Stomach (tissue), 19 donors: ENCODE measurements at places on chromosomes 2 and 18. TPM values are rescaled to one million over a fixed set of nuclear protein-coding genes. Genes with fewer than 3 reads are reported as not detected.
A peak's percentile ranks its signal among the peaks of the same experiment; 100 is the strongest.

The CPO gene
- not detected for total RNA-seq

The GPAT2 gene
- total RNA-seq, result 2.6 TPM

The AQP12A gene
- not detected for total RNA-seq

The ZNF514 gene
- total RNA-seq, result 37.5 TPM

The SLC16A14 gene
- total RNA-seq, result not detected

The ANKAR gene
- 2.0 TPM for total RNA-seq

The ZC3H6 gene
- total RNA-seq, result 4.1 TPM

The ACTG2 gene
- 1,470 TPM for total RNA-seq

The CGREF1 gene
- not detected for total RNA-seq

The SCN9A gene
- 0.45 TPM for total RNA-seq

DNA sequence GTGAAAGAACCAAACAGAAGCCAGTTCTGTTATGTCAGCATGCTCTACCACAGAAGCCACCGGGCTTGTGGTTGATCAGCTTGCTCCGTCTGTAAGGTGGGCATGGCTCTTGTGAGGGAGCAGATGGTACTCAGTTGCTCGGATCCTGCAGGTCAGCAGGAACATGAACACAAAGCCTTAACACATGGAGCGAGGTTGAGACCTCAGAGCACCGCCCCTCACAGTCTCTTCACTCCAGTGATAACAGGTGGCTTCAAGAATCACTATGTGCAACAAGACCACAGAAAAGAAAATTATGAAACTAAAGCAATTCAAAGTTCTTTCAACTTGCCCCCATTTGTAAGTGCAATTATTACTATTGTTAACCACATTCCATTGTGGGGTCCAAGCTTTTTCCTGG is 72.1 kb downstream of the OSBPL6 start:
- H3K27ac ChIP-seq, result no peak overlapping the region
- no peaks in the 10 kb centered on the region for H3K27me3 ChIP-seq
- no peaks in the 10 kb centered on the region for H3K36me3 ChIP-seq
- no peak overlapping the region for H3K4me3 ChIP-seq

- no peaks in the 10 kb centered on the region for H3K36me3 ChIP-seq
- no peak overlapping the region for H3K4me3 ChIP-seq
- no peaks in the 10 kb centered on the region for H3K27me3 ChIP-seq
- H3K27ac ChIP-seq, result no peak overlapping the region
- no peaks in the 10 kb centered on the region for H3K4me1 ChIP-seq
Observed at GRCh38 chr2:238504181-238504931, 77.6 kb downstream of the ASB1 start.

DNA sequence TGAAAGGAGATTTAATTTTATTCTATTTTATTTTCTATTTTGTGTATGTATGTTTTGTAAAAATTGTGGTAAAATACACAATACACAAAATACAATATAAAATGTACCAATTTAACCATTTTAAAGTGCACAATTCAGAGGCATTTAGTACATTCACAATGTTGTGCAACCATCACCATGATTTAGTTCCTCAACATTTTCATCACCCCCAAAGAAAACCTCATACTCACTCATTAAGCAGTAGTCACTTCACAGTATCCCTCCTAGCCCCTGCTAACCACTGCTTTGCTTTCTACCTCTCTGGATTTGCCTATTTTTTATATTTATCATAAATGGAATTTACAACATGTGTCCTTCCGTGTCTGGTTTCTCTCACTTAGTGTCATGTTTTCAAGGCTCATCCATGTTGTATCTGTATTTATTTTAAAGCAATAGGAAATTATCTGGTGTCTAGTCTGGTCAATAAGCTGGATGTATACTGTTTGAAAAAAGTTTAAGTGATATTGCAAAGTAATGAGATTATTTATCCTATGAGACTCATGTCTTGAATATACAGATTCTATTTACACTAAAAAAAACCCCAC is 77.9 kb upstream of the GLS start:
- no peak for DNase-seq
- no peak overlapping the region for H3K27ac ChIP-seq
- H3K27me3 ChIP-seq, result no peaks in the 10 kb centered on the region

DNA sequence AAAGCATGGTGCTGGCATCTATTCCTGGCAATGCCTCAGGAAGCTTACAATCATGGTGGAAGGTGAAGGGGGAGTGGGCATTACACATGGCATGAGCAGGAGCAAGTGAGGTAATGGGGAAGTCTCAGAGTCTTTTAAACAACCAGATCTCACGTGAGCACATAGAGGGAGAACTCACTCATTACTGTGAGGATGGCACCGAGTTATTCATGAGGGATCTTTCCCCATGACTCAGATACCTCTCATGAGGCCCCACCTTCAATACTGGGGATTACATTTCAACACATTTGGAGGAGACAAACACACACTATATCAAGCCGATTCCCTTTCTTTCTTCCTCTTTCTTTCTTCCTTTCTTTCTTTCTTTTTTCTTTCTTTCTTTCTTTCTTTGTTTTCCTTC is 47.9 kb upstream of the FANCL start:
- no peak overlapping the region for H3K4me3 ChIP-seq
- no peak overlapping the region for H3K27ac ChIP-seq
- H3K4me1 ChIP-seq, result no peaks in the 10 kb centered on the region
- no peaks in the 10 kb centered on the region for H3K36me3 ChIP-seq
- no peaks in the 10 kb centered on the region for H3K27me3 ChIP-seq

- H3K27ac ChIP-seq, result peak overlapping the region; percentile 71
- H3K4me1 ChIP-seq, result peaks cover 34% of the 10 kb centered on the region
- peak; percentile 66 for DNase-seq
- no peaks in the 10 kb centered on the region for H3K36me3 ChIP-seq
Observed at GRCh38 chr18:2847317-2848246, 776 bp downstream of the EMILIN2 start.

- H3K36me3 ChIP-seq, result no peaks in the 10 kb centered on the region
- H3K27me3 ChIP-seq, result no peaks in the 10 kb centered on the region
- no peak overlapping the region for H3K27ac ChIP-seq
- no peaks in the 10 kb centered on the region for H3K4me1 ChIP-seq
Observed at GRCh38 chr2:202690321-202690900, 55.6 kb downstream of the FAM117B start.

DNA sequence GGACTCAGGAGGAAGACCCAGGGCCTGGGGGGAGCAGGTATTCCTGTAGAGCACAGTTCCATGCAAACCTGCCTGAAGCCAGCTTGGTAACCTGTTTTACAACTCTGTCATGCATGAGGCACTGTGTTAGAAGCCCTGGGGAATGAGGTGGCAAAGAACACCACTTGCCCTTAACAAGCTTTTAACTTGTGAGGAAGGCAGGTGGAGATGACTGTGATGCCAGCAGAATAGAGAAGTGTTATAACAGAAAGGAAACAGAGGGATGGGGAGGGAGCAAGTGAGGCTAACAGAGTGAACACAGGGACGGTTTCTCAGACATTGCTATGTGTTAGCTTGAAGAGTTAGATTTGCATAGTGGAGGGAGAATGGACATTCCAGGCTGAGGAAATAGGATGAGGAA is 11.5 kb upstream of the IL1A start:
- no peaks in the 10 kb centered on the region for H3K27me3 ChIP-seq
- H3K4me3 ChIP-seq, result no peak overlapping the region
- no peaks in the 10 kb centered on the region for H3K36me3 ChIP-seq
- no peak overlapping the region for H3K27ac ChIP-seq

DNA sequence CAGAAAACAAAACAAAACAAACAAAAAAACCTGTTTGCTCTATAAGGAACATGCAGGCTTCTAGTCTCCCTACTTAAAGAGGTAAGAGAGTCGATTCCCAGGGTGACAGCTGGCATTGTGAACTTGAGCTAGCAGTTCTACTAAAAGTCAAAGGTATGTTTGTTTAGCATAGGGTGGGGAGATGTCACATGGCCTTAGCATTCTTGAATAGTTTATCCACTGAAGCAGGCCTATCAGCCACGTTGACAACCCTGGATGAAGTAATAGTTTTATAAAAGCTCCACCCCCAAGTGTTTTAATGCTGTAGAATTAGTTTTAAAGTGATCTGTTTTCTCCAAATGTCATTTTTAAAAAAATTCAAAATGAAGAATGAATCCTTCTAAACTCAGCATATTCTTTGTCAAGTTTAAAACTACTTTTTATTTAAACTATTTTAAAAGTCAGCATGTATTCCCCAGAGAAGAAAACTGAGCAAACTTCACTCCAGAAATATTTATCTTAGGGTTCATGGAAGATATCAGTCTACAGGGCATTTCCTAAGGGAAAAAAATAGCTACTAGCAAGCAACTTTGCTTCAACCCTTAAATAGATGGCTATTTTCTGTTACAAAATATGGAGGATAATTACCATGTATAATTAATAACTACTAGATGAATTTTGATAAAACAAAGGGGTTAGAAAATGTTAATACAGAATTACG is 1.7 kb downstream of the MYOM1 start:
- no peak overlapping the region for H3K4me3 ChIP-seq
- DNase-seq, result peak; percentile 41
- H3K27ac ChIP-seq, result peak overlapping the region; percentile 78

DNA sequence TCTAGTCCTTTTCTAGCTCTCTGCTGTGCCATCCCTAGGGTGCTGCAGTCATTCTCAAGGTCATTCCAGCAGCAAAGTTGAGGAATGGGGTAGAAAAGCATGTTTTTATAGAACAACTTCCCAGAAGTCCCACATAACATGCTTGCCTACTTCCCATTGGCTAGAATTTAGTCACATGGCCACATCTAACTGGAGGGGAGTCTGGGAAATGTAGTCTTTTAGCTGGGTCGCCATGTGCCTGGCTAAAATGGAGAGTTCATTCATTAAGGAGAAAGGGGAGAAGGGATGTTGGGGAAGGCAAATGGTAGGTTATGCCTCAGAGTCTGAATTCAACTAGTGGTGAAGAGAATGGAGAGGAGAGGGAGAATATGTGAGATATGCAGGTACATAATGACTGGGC is 85.7 kb downstream of the SLC4A3 start:
- no peak for DNase-seq
- no peaks in the 10 kb centered on the region for H3K27me3 ChIP-seq
- no peak overlapping the region for H3K4me3 ChIP-seq
- H3K4me1 ChIP-seq, result peaks cover 8% of the 10 kb centered on the region
- H3K36me3 ChIP-seq, result no peaks in the 10 kb centered on the region

DNA sequence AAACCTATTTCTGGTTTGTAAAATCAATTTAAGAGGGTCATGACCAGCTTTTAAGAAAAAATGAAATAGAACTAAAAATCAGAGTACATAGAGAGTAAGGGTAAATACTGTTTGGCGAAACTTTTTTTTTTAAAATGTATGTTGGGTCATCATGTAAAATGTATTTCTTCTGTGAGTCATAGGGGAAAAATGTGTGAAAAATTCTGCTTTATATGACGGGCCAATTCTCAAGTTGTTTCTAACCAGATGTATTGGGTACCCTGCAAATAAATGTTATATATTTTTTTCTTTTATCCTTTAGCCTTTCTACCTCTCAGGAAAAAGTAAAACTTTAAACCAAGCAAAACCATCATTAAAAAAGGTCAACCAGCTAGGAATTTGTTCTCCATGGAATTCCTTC is 13.9 kb downstream of the AFTPH start:
- H3K4me3 ChIP-seq, result no peak overlapping the region
- H3K27me3 ChIP-seq, result no peaks in the 10 kb centered on the region
- DNase-seq, result no peak
- no peak overlapping the region for H3K27ac ChIP-seq
- no peaks in the 10 kb centered on the region for H3K36me3 ChIP-seq

GRCh38 chr2:42906111-42906556 is 113.8 kb upstream of the HAAO start:
- H3K4me1 ChIP-seq, result peaks cover 66% of the 10 kb centered on the region
- H3K36me3 ChIP-seq, result no peaks in the 10 kb centered on the region
- no peak for DNase-seq
- no peak overlapping the region for H3K4me3 ChIP-seq
- H3K27ac ChIP-seq, result peak overlapping the region; percentile 74
- no peaks in the 10 kb centered on the region for H3K27me3 ChIP-seq

- H3K27me3 ChIP-seq, result no peaks in the 10 kb centered on the region
- DNase-seq, result peak; percentile 92
- peak within 1 kb of the TSS; percentile 83 for H3K27ac ChIP-seq
- H3K4me1 ChIP-seq, result peaks cover 16% of the 10 kb centered on the region
Observed at GRCh38 chr2:27441958-27442919, at the start of gene KRTCAP3. Gene KRTCAP3 (plus strand): TSS chr2:27442381. CDS start chr2:27442413, 32 bp downstream.

DNA sequence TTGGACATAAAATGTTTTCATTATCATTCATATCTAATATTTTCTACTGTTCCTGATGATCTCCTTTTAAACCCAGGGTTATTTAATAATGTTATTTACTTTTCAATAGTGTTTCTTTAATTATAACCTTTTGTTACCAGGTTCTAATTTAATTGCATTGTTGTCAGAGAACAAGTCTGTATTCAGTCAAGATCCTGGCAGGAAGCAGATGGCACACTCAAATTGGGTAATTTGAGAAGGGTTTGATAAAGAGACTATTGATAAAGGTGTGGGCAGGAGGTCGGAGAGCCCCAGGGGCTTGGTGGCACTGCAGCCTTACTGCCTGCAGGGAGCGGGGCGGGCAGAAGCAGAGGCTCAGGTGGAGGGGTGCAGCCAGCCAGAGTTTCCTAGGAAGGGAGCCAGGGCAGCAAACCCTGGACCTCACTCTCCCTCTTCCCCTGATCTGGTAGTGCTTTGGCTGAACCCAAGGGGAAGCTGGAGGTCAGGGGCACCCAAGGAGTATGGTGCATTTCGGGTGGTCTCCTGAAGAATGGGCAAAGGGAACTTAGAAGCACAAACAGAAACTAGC is 2.3 kb upstream of the KIF1A start:
- no peak overlapping the region for H3K27ac ChIP-seq
- no peak overlapping the region for H3K4me3 ChIP-seq
- no peak for DNase-seq
- H3K27me3 ChIP-seq, result peaks cover 82% of the 10 kb centered on the region
- H3K36me3 ChIP-seq, result no peaks in the 10 kb centered on the region

DNA sequence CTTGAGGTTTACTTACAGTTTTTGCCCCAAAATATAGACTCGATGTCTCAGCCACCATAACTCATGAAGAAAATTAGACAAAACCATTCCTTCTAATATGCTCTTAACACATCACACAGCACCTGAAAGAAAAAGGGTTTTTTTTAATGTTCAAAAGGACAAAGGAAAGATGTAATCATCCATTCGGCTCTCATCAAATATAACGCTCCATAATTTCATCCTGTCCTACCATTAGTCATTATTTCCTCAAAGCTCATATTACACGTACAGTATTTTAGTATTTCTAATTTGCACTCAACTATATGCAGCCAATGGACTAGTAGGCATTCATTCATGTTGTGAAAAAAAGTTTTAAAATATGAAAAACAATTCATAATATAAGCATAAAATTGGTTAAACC is 24.8 kb downstream of the ESCO1 start:
- peaks cover 13% of the 10 kb centered on the region for H3K4me1 ChIP-seq
- peaks cover 69% of the 10 kb centered on the region for H3K36me3 ChIP-seq
- no peaks in the 10 kb centered on the region for H3K27me3 ChIP-seq
- no peak for DNase-seq
- no peak overlapping the region for H3K27ac ChIP-seq
- H3K4me3 ChIP-seq, result no peak overlapping the region
